ENCODE measurements at places on chromosomes 3 and 15.

GRCh38 chr15:74130849-74131627, 652 bp downstream of the ISLR2 start:
- DNase-seq, result no peak

- DNase-seq, result no peak
Observed at GRCh38 chr3:137065381-137065780, 107.6 kb downstream of the IL20RB start.

GRCh38 chr3:158272081-158272480, 162.2 kb downstream of the RSRC1 start:
- DNase-seq, result no peak

GRCh38 chr3:13470894-13471574, 9.1 kb upstream of the HDAC11 start:
- DNase-seq, result no peak

- no peak for DNase-seq
Observed at GRCh38 chr3:124823206-124823605, 64.0 kb downstream of the ITGB5 start.

GRCh38 chr3:128471110-128471509, 4.4 kb upstream of the DNAJB8 start:
- no peak for DNase-seq

DNA sequence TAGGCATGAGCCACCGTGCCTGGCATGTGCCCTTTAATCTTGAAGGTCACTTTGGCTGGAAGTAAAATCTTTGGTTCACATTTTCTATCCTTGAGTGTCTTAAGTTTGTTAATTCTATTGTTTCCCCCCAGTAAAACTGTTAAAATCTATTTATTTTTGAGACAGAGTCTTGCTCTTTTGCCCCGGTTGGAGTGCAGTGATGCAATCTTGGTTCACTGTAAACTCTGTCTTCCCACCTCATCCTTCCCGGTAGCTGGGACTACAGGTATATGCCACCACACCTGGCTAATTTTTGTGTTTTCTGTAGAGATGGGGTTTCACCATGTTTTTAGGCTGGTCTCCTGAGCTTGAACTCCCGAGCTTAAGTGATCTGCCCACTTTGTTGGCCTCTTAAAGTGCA, 7.7 kb downstream of the PPP4R2 start:
- DNase-seq, result no peak

DNA sequence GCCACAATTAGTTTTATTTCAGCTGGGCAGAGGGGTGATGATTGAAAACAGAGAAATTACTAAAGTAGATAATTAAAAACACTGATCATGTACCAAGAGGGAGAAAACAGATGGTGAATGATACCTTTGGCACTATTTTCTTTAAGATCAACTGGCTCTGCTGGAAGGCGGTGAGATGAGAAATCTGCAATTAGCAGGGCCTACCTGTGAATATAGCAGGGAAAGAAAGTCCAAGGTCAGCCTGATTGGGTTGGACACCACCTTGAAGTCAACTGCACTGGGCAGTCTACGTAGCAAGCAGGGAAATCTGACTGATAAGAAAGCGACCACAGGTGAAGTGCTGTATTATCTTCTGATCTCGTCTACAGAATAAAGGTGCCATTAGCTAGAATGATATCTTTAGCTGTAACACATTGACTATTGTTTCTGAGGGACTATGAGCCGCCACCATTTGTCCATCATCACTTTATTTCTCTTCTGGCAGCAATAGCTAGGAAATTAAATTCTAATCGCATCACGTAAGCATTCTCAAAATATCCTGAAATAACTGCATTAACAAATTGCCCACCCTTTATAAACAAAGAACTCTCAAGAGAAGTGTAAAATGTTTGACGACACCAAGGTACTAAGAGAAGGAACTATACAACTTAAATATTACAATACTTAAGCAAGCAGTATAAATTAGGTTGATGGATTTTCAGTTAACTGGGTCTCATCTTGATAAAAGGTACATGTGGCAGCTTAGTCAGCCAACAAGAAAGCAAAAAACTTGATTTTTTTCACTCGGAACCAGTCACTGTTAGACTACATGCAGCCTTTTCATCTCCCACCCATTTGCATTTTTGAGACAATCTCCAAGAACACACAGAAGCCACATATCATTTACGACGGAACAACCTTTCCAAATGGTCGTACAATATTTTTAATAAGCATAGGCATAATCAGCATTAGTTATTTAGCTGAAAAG, 1.3 kb downstream of the NEDD4 start:
- DNase-seq, result no peak

DNA sequence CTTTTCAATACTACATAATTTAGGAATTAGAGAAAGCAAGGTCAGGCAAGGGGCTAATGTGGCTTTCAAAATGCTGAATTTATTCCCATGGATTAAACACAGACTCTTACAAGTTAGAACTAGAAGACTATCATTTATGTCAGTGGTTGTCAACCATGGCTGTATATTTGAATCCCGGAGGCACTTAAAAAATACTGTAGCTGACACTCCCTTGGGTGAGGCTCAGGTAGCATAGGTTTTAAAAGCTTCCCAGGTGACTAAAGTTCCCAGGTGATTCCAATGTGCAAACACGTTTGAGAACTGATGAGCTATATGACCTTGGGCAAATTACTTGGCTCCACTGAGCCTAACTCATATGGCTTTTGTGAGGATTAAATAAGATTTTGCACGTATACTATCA, 29.6 kb downstream of the AAGAB start:
- no peak for DNase-seq

- no peak for DNase-seq
Observed at GRCh38 chr15:33182926-33183325, 11.6 kb downstream of the FMN1 start.

DNA sequence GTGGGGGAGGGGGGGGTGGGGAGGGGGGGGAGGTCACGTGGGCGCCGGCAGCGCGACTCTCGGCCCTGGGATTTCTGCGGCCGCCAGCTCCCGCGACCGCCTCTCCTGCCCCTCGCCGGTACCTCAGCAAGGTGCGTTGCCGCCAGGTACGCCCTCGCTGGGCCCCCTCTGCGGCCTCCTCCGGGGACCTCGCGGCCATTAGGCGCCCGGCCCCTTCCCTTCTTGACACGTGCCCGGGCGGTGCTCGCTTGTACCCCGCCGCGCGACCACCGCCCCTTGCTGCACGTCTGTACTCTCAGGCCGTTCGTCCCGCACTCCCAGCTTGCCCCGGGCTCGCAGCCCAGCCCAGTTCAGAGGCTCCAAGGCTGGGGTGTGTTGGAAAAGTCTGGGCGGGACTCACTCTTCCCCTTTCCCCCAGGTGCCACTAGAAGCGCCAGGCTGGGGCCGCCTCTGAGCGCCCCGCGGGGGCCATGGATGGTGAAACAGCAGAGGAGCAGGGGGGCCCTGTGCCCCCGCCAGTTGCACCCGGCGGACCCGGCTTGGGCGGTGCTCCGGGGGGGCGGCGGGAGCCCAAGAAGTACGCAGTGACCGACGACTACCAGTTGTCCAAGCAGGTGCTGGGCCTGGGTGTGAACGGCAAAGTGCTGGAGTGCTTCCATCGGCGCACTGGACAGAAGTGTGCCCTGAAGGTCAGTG, at the start of gene MAPKAPK3:
Gene MAPKAPK3 (plus strand): TSS at position 56 of the 696 bp plus-strand sequence. CDS start 415 bp downstream, at position 471.
- DNase-seq, result no peak

DNA sequence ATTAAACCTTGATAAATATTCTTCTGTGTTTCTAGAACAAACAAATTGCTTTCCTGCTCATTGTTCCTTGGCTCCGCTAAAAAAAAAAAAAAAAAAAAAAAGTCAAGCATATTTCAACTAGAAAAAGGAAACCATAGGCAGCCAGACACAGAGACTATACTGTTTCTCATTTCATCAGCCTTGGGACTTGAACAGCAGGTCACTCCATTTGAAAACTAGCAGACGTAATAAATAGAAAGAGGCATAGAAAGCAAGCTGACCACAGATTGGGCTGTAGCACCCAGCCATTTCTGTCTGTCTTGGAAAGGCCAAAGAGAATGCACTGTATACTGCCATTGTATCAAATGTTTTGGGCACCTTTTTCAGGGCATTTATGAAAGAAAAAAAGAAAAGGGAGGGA, 697.1 kb downstream of the NLGN1 start:
- DNase-seq, result no peak

DNA sequence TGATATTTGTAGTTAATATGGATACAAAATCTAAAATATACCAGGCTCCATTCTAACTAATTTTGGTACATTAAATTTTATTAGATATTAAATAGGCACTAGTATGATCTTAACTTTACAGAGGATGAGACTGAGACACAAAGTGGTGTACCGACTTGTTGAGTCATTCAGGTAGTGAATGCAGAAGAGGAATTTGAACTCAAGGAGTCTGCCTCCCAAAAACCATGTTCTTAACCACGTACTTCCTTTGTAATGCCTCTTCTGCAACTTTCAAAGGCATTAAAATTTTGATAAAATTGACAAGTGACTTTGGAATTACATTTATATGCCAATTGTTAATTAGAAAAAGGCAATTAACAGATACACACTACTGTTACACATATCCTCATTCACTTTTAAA, 61.8 kb downstream of the ZBBX start:
- DNase-seq, result no peak

GRCh38 chr3:127857333-127857732, 35.0 kb upstream of the MGLL start:
- DNase-seq, result no peak

GRCh38 chr3:81545572-81545971, 215.9 kb downstream of the GBE1 start:
- no peak for DNase-seq

DNA sequence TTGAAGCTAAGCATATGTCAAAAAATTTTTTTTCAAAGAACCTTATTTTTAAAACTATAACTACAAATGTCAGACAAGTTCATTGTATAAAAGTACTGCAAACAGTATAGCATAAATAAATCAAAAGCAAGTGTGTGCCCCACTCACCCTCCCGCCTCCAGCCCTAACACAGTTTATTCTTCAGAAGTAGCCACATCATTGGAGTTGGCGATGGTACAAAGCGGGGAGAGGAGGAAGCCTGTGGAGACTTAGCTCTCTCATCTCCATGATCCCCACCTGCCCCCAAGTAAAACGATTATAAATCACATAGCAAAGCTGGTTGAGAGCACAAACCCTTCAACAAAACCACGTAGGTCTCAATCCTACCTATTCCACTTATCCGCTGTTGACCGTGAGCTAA, 33.6 kb downstream of the FOXP1 start:
- no peak for DNase-seq

- no peak for DNase-seq
Observed at GRCh38 chr3:129393271-129393670, 35.2 kb downstream of the EFCAB12 start.

DNA sequence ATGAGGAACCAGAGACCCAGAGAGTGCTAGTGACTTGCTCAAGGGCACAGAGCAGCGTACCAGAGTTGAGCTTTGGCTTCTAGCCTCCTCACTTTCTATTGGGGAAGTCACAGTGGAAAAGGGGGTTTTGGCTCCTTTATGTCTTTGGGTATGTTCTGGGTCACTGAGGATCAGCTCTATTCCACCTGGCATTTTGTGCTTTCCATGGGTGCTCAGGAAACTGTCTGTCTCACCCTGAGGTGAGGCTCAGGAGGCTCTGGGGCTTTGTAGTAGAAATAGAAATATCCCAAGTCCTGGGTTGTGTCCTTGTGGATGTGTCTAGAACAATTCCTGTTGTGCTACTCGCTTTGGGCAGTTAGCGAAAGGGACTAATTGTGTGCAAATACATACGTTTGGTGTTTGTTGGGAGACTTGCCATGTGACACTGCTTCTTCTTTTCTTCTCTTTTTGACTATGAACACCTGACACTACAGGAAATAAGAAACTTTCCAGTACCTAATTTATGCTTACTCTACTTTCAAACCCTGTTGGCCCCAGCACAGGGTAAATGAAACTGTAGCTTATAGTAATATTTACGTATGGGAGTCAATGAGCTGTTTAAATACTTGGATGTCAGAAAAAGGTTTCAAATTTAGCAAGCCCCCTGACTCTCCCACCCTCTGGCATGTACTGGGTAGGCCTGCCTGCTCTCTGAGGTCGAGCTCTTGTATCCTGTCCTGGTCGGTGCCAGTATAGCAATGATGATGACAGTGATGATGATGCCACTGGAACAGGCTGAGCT, 35.6 kb downstream of the SMAD3 start:
- no peak for DNase-seq

DNA sequence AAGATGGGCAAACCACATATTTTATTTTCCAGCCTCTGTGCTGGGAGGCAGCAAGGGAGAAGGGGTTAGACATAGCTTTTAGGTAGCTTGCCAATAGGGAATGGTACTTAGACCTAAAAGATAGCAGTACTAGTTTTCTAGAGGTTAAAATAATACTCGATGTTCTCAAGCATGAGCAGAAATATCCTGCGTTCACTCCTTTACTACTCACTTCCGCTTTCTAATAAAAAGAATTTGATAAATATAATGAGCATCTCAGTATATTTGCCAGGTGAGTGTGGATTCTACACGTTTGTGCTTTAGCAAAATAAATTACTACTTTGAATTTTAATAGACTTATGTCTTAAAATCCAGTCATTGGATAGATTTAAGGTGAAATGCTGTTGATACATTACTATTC, 39.4 kb upstream of the CD47 start:
- DNase-seq, result no peak

- DNase-seq, result no peak
Observed at GRCh38 chr3:184399410-184399809, 19.6 kb downstream of the CHRD start.

- no peak for DNase-seq
Observed at GRCh38 chr3:73618461-73618860, 6.3 kb downstream of the PDZRN3 start.

DNA sequence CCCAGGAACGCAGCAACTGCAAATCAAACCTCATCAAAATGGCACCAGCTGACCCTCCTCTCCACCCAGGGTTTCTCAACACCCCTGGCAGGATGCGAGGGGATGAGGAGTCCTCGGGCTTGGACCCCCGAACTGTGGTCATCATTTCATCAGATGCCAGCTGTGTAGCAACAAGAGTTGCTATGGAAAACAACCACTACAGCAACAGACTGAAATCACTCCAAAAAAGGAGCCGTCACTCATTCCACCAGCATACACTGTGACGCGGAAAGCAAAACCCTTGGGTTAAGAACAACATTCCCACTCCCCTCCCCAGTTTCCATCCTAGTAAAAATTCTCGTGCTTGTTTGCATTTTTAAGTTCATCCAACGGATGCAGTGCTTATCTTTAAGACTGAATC, 40.1 kb downstream of the VGLL4 start:
- no peak for DNase-seq

GRCh38 chr3:115072265-115073021, 74.6 kb downstream of the ZBTB20 start:
- no peak for DNase-seq

DNA sequence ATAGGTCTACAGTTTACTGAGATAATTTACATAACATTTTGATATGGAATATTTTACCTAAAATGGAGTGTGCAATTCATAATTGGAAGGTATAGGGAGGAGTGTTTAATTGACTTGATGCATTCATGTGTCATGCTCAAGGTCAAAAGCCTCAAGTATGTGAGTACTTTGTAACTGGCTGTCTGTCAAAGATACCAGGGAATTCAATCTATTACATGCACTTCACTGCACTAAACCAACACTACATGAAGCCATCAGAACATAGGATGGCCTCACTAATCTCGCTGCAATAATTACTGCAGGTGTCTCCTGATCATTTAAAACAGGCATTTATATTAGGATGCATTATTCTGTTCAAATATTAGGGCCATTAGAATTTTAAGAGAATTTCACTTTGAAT, 367.2 kb downstream of the CNTN4 start:
- DNase-seq, result no peak
